ENCODE measurements at places on chromosomes 7 and 10. TPM values are rescaled to one million over a fixed set of nuclear protein-coding genes. Genes with fewer than 3 reads are reported as not detected.

GDF2 gene
- not detected for total RNA-seq

EPHB4 gene
- 75.9 TPM for total RNA-seq

FXYD4 gene
- total RNA-seq: not detected

CACUL1 gene
- total RNA-seq: 37.9 TPM
